ENCODE measurements at places on chromosomes 6 and 20. TPM values are rescaled to one million over a fixed set of nuclear protein-coding genes. Genes with fewer than 3 reads are reported as not detected.

- DNase-seq, result no peak
These were observed 112.6 kb downstream of the FRK start for GRCh38 chr6:115947966-115948541.

GRCh38 chr20:38345643-38346042 is 639 bp upstream of the LBP start:
- no peak for DNase-seq

DNA sequence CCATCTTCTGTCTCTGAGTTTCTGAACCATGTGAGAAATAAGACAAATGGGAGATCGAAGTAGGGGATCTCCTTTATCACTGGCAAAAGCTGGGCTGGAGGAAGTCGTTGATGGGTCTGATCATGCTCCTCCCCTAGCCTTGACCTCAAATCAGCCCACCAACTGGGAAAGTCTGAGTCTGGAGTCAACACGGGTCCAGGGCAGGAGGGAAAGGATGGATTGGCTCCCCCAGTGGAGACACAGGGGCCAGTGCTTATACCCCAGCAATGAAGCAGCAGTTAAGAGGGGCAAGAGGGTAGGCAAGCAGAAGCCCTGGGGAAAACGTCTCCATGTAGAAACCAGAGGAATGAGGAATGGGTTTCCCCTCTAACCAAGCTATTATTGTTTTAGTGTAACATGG is 152.6 kb downstream of the TBC1D7 start:
- DNase-seq, result no peak

DNA sequence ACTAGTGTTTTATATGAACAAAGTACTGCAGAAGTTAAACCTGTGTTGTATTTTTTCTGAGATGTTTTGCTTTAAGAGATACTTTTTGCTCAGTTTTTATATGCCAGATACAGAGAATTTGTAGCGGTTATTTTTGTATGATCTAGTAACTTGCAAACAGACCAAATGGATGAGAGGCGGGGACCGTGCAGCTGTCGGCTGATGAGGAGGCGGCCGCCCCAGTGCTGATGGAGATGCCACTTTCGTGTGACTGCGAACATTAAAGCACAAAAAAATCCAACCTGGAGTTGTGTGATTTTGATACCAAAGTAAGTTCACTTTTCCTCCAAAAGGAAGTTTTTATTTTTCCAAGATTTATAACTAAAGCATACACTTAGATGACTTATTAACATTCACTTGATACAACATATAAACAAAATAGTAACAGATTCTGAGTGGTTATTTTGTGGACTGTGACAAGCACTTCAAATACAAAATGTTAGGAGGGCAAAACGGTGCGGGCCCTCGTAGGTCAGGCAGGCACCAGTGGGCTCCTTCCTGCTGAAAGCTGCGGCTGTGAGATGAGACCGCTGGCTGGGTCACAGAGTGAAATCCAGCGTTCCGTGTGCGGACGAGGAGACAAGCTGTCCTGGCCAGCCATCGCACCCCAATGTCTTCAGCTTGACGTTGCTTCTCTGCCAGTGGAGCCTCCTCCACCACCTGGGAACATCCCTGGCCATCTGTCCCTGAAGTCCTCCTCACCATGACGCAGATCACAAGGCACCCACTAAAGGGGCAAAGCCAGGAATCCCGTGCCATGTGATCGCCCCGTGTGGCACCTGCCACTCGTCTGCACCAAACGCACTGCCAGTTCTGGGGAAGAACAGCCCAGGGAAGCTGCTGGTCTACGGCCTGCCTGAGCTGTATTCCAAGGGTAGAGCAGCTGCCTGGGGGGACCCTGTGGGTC is 4.0 kb upstream of the OGFR start:
- no peak for DNase-seq

GRCh38 chr6:96925290-96925687 is 761 bp downstream of the KLHL32 start:
- DNase-seq, result no peak

DNA sequence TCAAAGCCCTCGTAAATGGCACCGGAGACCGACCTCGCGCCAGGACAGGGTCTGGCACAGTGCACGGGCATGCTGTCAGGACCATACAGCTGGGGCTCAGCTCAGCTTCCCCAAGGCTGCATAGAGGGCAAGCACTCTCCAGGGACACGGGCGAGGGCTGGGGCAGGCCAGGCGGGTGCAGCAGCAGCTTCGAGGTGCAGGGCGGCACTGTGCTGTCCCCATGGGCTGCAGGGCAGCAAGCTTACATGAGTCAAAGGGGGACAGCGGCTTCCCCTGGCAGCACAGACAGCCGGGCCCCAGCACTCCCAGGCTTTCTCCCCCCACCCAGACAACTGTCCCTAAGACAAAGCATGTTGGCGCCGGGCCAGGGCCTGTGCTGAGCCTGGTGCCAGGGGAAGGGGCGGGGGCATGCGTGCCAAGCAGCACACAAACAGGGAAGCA is 25.7 kb downstream of the PSMG4 start:
- no peak for DNase-seq

- DNase-seq, result no peak
These were observed 17.7 kb upstream of the CCN6 start for GRCh38 chr6:112036088-112036637.

- no peak for DNase-seq
These were observed 538.3 kb upstream of the BTBD3 start for GRCh38 chr20:11379257-11380011.

GRCh38 chr6:43240950-43241349 is 2.3 kb upstream of the TTBK1 start:
- no peak for DNase-seq

DNA sequence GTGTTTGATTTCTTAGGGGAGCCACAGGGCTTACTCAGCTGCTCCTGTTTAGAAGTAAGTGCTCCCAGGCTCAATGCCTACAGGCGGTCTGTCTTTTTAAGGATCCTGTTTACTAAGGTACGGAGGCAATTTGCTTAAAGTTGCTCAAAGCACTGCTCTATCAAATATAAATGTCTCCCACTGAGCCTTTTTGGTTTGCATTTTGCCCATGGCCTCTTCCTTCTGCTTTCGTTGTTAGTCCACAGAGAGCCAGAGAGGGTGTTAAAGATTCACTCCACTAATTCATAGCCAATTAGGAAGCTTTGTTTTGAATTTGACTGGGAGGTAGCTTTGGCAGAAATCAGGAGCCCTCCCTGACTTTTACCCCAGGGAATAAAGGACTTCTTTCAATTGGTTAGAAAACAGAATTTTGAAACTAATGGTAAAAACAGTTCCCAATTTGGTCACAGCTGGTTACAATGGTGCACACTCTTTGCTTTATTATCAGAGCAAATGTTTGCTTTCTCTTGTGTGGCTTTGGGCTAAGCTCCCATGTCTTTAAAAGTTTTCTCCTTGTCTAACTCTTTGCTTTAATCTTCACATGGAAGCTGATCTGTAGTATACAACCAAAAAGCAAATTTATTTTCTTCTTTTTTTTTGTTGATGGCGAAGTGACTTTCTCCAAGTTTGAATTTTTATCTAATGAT is 126.2 kb downstream of the IMPG1 start:
- no peak for DNase-seq

GRCh38 chr20:61830241-61830930 is 235.3 kb downstream of the TAF4 start:
- no peak for DNase-seq

DNA sequence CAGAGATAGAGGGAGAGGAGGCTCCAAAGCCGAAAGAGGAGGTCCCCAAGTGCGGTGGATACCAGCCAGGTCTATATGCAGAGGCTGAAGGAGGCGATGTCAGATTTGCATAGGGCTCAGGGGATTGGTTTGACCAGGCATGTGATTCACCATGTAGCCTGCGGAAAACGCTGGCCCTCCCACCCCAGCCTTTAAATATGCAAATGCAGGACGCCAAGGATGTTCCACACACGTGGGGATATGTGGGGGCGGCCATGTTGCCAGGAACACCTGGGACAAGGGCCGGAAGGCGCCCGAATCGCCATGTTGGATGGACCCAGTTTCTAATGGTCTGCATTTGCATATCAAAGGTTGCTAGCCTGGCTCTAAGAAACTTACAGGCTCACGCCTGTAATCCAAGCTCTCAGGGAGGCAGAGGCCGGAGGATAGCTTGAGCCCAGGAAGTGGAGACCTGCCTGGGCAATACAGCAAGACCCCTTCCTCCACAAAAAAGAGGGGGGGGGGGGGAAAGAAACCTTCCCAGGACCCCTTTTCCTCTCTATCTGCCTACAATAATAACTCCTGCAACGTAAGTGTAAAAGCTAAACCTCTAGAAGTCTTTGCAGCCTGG is 110.5 kb downstream of the TULP4 start:
- DNase-seq, result no peak

GRCh38 chr6:119540417-119540816 is 190.9 kb upstream of the MAN1A1 start:
- DNase-seq, result no peak

The PRRT1 gene
- total RNA-seq, result 2.7 TPM

The MAN1A1 gene
- 52.2 TPM for total RNA-seq

Data from type B pancreatic cell (in vitro differentiated cells).